ENCODE measurements at places on chromosomes 2 and 18.

- peaks cover 5% of the 10 kb centered on the region for H3K27me3 ChIP-seq
- no peak for DNase-seq
- H3K36me3 ChIP-seq: no peaks in the 10 kb centered on the region
Measured at GRCh38 chr2:120650022-120650644, 85.5 kb upstream of the GLI2 start.

GRCh38 chr2:239240414-239240881, 160.4 kb downstream of the HDAC4 start:
- peaks cover 3% of the 10 kb centered on the region for H3K36me3 ChIP-seq
- H3K4me1 ChIP-seq: peaks cover 42% of the 10 kb centered on the region
- no peak for DNase-seq

DNA sequence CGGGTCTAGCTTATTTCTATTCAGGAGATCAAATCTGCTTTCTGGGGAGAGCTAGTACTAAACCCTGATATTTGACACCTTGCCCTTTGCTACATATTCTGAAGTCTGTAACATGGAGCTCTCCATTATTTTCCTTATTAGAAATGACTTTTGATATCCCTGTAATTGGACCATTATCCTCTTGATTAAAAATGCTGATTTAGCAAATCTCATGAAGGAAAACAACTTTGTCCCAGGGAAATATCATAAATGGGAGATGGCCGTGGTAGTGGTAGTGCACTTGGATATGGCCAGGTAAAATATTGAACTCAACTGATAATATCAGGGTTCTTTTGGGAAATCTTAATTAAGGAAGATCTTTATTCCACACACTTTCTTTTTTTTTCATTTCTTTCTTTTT, 326.5 kb downstream of the RPRM start:
- H3K36me3 ChIP-seq: no peaks in the 10 kb centered on the region
- no peaks in the 10 kb centered on the region for H3K27me3 ChIP-seq
- H3K4me3 ChIP-seq: no peak overlapping the region
- H3K4me1 ChIP-seq: no peaks in the 10 kb centered on the region

DNA sequence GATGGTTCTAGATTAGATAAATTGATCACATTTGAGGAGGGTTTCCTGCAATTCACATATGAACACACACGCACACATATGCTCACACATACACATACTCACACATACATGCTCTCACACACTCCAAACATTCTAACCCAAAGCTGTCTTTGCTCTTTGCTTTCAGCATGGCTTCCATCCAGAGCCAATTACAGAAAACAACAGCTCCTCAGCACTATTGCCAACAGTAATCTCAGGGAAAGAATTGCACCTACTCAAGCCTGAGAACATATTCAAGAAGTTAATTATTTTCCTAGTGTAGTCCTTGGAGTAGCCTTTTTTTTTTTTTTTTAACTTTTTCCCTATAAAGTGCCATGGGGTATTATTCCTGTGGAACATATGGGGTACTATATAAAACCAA, 246.9 kb upstream of the PARD3B start:
- no peak overlapping the region for H3K4me3 ChIP-seq
- no peaks in the 10 kb centered on the region for H3K4me1 ChIP-seq
- H3K27me3 ChIP-seq: peaks cover 4% of the 10 kb centered on the region
- DNase-seq: no peak
- H3K27ac ChIP-seq: no peak overlapping the region

DNA sequence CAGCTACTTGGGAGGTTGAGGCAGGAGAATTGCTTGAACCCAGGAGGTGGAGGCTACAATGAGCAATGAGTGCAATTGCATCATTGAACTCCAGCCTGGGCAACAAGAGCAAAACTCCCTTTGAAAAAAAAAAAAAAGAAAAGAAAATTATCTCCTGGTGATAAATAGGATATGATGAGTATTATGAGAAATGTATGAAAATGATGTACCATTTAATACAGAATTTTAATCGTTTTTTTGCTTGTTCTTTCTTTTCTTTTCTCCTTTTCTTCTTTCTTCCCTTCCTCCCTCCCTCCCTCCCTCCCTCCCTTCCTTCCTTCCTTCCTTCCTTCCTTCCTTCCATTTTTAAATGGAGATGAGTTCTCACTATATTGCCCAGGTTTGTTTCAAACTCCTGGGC, 40.4 kb downstream of the TTC27 start:
- H3K27ac ChIP-seq: no peak overlapping the region
- H3K27me3 ChIP-seq: no peaks in the 10 kb centered on the region
- DNase-seq: no peak
- no peaks in the 10 kb centered on the region for H3K4me1 ChIP-seq
- H3K4me3 ChIP-seq: no peak overlapping the region

- H3K4me3 ChIP-seq: no peak overlapping the region
- DNase-seq: no peak
- no peak overlapping the region for H3K27ac ChIP-seq
- no peaks in the 10 kb centered on the region for H3K27me3 ChIP-seq
Measured at GRCh38 chr18:57208047-57208446, 61.2 kb downstream of the BOD1L2 start.

DNA sequence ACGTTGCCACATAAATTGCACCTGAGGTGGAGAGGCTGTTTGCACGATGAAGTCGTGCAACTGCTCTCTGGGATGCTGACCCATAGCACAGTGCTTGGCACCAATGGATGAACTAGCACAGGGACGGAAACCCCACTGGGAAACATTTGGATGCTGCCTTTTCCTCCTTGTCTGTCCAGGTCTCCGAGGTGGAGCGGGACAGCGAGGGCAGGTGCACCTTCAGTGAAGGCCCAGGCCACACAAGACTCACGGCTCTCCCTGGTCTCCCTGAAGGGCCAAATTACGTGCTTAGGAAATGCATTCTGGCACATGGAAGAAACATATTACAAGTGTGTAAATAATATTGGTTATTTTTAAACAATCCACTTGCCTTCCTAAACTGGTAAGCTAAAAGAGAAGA, 70.3 kb downstream of the TPO start:
- no peak overlapping the region for H3K4me3 ChIP-seq
- no peak for DNase-seq
- H3K4me1 ChIP-seq: peaks cover 7% of the 10 kb centered on the region
- no peaks in the 10 kb centered on the region for H3K36me3 ChIP-seq
- H3K27ac ChIP-seq: no peak overlapping the region
- no peaks in the 10 kb centered on the region for H3K27me3 ChIP-seq

DNA sequence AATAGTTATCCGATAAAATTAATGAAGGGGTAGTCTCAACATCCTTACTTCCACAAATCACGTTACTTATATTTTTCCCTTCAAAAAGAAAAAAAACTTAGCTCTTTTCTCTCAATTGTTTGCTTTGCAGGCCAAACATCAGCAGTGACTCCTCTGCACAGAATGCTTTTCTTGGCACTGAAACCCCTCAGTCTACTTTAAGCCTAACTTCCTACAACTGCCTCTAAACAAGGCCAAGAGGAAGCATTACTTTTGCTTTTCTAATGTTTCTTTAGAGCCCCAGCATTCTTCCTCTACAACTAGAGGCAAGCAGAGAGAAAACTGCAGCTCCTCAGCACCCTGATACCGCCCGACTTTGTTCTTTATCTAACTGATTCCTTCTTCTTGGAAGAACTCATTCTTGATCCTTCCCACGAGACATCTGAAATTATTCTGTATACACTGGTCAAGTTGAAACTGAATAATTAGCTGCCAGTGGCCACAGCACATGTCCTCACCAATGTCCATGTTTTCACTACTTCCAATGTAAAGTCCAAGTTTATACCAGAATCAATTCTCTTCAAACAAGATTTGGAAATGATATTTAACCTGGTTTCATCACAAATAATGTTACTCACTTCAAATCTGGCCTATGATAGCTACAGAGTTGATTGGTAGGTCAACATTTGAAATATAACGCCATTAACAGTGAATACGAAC, 55.3 kb downstream of the DTNB start:
- H3K27ac ChIP-seq: no peak overlapping the region
- H3K36me3 ChIP-seq: peaks cover 3% of the 10 kb centered on the region
- no peaks in the 10 kb centered on the region for H3K4me1 ChIP-seq
- no peak for DNase-seq
- H3K27me3 ChIP-seq: no peaks in the 10 kb centered on the region
